HuH-7.5 (cell line): ENCODE measurements at places on chromosomes 13 and 19.

DNA sequence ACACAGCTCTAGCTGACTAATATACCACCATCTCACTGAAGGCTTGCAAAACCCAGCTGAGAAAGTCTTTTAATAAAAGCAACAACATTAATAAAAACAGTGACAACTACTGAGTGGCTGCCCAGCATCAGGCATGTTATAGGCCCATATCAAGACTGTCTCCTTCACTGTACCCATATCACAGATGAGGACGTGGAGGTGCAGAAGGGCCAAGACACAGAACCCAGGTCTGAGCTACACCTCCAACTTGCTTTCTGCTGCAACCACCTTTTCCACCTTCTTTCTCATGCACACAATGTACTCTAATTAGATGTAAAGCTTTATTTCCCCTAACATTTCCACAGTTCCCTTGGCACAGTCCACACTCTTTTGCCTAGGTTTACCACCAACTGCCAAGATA lies 10.7 kb upstream of the MED26 start:
- DNase-seq: no peak

- no peak for DNase-seq
These were observed 11.6 kb downstream of the MIR17HG start for GRCh38 chr13:91359111-91359510.

- DNase-seq: no peak
These were observed 10.7 kb upstream of the SULT2A1 start for GRCh38 chr19:47896773-47897172.

- no peak for DNase-seq
These were observed 1.4 kb upstream of the RASL11A start for GRCh38 chr13:27269114-27269665.

DNA sequence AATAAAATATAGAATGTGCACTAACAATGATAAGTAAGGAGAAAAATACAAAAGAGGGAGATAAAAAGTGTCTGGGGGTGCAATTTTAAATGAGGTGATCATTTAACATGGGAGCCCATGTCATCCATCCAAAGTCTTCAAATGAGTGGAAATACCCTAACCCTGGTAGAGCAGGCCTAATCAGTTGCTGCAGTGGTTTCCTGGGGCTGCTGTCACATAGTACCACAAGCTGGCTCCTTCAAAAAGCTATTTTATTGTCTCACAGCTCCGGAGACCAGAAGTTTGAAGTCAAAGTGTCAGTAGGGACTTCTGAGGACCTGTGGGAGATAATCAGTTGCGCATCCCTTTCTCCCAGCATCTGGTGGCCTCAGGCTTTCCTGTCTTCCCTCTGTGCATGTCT lies 717.9 kb downstream of the DIAPH3 start:
- DNase-seq: no peak

DNA sequence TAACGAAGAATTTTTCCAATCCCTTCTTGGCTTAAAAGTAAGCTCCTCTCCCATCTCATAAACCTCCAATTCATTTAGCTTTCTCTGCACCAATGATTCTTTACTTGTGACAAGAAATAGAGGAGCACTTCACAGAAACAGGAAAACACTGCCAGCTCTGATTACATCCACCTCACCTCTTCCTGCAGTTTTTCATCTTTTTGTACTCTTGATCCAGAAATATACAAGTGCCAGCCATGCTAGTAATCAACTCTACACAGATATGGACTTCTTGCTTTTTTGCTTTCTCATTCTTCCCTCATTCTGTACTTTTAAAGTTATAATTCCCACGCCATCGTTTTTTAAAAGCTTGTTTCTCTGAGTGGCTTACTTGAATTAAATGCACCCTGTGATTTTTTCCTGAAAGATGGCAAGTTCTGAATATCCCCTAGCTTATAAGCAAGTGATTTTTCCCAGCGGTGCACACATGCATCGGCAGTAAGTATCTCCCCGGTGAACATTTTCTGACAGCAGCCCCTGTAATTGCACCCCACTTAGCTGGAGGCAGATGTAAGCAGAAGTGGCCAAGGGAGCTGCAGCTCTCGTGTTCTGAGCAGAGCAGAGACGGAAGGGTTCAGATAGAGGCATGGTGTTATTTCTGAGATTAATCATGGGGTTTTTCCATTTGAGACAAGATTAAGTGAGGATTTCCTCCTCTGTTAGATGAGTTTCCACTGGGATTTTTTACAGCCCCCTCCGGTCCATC lies 340.7 kb downstream of the SLC7A1 start:
- no peak for DNase-seq

DNA sequence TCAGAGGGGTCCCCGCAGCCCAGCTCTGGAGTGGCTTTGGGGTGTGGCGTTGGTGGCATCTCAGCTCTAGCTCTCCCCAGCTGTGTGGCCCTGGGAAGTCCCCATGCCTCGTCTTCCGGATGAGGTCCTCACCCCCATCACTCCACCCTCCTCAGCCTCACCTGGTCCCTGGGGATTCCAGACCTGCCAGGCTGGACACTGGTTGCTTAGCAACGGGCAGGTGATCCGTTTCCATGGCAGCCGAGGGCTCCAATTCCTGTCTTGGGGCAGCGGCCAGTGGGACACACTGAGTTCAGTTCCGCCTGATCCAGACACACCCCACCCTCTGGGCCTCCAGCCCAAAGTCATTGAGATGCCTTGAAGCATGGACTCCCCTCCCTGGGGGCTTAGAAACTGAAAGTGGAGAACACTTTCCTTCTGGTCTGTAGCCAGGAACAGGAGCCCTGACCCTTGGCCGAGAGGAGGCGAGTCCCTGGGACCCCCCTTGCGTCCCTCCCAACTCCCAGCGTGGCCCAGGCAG lies 7.7 kb upstream of the MISP start:
- no peak for DNase-seq

DNA sequence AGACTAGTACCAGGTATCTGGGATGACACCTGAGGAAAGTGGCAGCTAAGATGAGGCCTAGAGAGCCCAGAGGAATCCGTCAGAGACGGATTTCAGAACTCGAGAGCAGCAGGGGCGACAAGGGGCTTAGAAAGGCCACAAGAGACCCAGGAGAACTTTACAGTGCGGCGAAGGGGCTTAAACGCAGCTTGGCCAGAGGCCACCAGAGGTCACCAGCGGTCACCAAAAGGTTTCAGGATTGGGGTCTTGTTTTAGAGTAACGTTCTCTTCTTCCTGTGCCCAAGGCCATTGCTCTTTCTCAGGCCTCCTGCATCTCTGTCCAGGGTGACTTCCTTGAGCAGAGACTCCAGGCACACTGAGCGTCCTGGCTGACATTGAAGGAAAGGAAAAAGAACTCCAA lies 2.2 kb downstream of the ZSCAN22 start:
- no peak for DNase-seq
